ENCODE measurements at places on chromosomes 5 and 9.

DNA sequence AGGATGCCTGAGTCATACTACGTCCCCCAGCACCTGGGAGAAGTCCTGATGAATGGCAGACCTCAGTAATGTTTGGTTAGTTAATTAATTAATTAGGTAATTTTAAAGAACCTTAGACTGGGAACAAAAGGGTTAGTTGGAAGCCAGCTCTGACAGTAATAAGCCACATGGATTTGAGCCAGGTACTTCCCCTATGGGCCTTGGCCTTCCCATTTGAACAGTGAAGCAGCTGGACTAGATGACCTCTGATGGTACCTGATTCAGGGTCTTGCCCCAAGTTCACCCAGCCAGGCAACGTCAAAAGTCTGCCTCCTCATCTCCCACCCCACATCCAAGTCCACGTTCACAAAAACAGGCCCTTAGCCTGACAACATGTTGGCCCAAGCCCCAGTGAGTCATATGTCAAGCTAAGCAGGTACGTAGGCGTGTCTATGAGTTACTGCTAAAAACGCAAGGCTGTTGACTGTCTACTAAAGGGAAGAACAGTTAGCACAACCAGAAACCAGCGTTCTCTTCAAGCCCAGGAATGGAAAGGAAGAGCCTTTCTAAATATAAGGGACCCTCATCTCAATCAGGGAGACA lies 303.2 kb downstream of the ACTL7B start:
- DNase-seq = no peak

DNA sequence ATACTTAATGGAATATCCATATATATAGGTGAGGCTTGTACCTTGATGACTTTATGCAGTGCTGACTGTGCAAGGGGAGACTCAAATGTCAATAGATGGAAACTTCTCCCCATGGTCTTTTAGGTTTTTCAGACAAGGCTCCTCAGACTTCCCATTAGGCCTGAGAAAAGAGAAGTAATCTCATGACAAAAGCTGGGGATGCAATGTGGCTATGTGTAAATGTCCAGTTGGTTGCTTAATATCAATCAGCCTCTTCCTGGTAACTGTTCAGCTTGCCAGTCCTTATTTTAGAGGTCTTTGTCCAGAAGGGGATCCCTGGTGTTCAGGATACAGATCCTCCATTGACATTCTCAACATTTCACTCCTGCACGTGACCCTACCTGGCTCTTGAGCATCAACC lies 621.1 kb upstream of the CDH18 start:
- DNase-seq = no peak

- DNase-seq = peak; percentile 56
Measured at GRCh38 chr9:14768405-14769229, 46.1 kb upstream of the CER1 start.

DNA sequence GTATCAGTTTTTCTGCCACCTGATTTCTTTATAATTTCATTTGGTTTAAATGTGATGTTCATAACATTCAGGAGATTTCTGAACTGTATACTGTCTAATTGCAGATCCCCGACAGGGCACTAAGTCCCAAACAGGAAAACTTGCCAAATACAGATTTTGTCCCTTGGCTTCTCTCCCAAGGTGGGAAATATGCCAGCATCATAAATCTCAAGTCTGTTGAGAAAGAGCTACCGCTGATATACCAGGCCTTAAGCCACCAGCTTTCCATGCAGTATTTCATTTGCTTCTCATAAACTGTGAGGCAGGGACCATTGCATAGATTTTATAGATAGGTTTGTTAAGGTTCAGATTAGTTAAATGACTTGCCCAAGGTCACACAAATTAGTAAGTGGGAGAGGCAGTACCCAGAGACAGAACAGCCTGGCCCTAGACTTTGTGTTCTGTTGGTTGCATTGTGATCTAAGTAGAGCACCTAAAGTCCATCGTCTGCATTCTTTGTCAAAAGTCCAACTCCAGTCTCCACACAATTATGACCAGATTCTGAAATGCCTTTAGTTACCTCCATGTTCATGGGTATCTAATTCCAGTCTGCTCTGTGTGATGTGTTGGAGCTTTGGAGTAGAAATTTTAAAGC lies 16.2 kb downstream of the GPR21 start:
- peak; percentile 91 for DNase-seq

- peak; percentile 74 for DNase-seq
Measured at GRCh38 chr9:13705918-13706317, 426.4 kb upstream of the MPDZ start.

DNA sequence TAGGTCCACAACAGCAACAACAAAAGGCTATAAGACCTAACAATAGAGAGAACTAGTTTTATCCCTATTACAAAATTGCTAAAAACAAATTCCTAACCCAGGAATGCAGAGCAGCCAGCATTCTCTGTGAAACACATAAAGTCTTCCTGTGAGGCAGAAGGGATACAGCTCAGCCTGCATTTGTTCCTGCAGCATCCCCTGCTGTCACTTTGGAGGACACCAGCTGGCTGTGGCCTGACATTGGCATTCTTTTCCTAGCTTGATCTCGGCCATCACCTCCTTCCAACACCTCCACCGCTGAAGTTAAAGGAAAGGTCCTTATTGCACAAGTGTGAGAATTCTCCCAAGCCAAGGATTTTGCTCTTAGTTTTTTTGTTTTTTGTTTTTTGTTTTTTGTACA lies 186.1 kb downstream of the SNCAIP start:
- DNase-seq = peak; percentile 27

GRCh38 chr5:170104710-170105109 lies 987 bp upstream of the FOXI1 start:
- no peak for DNase-seq

- no peak for DNase-seq
Measured at GRCh38 chr9:69445251-69445650, 120.2 kb downstream of the ENTREP1 start.

DNA sequence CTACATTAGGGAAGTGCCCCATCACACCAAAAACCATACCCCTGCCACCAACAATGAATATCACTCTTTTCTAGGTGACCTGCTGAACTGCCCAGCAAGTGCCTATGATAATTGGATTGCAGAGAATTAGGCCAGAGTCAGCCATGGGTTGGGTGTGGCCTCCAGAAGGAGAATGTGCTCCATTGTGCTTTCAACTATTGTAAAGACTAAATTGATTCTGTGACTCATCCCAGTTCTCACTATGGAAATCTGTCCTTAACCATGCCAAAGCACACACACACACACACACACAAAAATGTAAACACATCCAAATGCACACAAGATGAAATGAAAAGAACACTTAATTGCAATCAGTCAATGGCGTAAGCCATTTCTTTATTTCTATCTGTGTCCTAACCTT lies 25.7 kb downstream of the DRD1 start:
- DNase-seq = no peak

- peak; percentile 50 for DNase-seq
Measured at GRCh38 chr9:136629879-136630661, 32.6 kb upstream of the EGFL7 start.

Data from fibroblast of villous mesenchyme (primary cell).